ENCODE measurements at places on chromosomes 4 and X.

- no peak for DNase-seq
Measured at GRCh38 chr4:26577066-26577465, 6.8 kb upstream of the TBC1D19 start.

- no peak for DNase-seq
Measured at GRCh38 chr4:89114100-89114499, 2.8 kb downstream of the TIGD2 start.

- no peak for DNase-seq
Measured at GRCh38 chr4:53793096-53793495, 201.8 kb upstream of the LNX1 start.

DNA sequence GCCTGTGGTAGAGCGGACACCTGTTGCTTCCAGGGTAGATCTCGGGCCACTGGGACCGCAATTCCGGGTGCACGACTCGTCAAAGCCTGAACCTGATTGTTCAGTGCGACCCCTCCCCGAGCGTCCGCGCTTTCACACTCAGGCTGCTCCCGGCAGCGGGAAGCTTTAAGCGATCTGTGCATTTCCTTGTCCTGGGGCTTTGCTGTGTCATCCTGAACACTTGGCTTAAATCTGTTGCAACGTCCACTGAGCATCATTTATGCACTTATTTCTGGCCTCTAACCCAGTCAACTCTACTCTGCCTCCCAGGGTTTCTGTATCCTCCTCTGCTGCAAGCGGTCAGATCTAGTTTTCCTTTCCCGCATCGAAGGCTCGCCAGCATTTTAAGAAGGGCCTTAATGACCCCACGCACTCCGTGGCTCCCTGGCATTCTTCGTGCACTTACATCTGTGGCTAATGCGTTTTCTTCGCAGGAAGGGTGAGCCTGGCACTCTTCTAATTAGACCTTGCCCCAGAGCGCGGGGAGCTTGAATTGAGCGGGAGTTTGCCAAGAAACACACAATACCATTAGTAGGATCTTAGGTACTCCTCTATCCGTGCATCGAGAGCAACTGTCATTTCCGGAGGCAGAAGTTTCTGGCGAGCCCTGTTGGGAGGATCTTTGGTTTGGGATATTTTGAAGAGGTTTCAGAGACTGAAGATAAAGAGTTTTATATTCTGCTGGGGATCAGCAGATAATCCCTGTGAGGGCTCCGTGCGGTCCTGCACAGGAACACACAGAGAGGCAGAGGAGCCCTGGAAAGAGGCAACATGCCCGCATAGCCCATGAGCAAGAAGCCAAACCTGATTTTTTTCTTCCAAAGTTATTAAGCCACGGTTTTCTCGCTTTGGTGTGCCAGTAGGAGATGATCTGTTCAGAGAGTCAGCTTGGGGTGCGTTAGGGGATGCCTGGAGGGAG lies 654 bp upstream of the DDIT4L start:
- no peak for DNase-seq

DNA sequence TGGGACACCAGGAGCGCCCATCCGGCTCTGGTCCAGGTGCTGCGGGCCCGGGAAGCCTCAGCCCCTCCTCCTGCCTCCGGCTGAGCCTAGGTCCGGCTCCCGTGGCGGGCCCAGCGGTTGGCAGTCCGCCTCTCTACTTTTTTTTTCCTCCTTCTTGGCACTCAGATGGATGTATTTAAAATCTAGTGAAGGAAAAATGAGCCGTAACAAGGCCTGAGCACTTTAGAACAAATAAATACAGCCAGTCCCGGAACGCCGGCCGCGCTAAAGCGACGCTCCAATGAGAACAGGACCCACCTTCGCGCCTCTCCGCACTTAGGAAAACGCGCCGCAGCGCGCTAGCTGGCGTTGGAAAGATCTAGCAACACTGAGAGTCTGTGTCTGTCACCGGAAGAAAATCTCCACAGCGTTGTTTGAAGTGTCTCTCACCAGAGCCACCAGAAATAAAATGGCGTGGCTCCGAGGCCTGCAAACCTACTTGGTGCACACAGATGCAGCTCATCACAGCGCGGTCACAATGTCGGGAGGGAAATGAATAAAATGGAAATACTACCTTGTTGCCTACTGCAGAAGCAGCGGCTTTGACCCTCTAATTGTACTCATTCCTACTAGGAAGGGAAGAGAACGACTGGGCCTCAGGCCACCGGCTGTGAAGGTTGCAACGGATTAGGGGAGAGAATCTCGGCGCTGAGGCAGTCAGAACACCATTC lies 4.7 kb downstream of the NEUROG2 start:
- no peak for DNase-seq

DNA sequence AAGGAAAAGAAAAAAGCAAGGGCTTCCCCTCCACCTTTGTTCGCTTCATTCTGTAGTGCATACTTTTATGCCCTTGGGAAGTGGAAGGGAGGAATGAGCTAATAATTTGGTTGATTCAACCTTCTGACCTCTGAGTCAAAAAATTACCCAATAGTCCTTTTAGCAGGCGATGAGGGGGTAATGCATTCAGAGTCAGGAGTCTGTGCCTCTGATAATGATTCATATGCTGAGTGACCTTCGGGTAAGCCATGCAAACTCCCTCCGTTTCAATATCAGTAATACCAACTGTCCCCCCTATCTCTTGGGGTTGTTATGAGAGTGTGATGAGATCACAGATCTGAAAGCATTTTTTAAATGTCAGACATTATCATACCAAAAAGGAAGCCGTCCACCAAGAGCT lies 41.6 kb upstream of the ACSL4 start:
- DNase-seq = no peak

GRCh38 chr4:56348576-56348975 lies 38.7 kb downstream of the AASDH start:
- no peak for DNase-seq

GRCh38 chr4:89610236-89610635 lies 226.7 kb downstream of the SNCA start:
- no peak for DNase-seq

DNA sequence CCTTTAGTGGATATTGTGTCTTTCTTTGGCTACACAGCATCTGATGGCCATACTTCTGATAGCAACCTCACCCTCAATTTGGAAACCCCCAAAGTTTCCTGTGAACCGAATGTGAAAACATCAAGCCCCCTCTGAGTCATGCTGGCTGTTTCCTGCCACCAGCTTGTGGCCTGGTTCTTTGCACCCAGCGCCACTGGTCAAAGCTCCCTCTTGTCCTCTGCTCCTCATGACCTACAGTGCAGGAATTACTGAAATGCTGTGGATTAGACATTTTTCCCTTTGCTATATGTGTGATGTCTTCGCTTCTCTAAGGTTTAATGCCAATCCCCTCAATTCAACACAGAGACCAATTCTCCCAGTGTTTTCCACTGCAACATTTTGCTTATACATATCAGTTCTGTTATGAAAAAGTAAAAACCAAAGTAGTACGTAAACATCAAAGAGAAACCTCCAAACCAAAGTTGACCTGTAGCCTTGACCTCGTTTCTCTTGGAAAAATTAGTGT lies 224.0 kb upstream of the TENM3 start:
- no peak for DNase-seq

DNA sequence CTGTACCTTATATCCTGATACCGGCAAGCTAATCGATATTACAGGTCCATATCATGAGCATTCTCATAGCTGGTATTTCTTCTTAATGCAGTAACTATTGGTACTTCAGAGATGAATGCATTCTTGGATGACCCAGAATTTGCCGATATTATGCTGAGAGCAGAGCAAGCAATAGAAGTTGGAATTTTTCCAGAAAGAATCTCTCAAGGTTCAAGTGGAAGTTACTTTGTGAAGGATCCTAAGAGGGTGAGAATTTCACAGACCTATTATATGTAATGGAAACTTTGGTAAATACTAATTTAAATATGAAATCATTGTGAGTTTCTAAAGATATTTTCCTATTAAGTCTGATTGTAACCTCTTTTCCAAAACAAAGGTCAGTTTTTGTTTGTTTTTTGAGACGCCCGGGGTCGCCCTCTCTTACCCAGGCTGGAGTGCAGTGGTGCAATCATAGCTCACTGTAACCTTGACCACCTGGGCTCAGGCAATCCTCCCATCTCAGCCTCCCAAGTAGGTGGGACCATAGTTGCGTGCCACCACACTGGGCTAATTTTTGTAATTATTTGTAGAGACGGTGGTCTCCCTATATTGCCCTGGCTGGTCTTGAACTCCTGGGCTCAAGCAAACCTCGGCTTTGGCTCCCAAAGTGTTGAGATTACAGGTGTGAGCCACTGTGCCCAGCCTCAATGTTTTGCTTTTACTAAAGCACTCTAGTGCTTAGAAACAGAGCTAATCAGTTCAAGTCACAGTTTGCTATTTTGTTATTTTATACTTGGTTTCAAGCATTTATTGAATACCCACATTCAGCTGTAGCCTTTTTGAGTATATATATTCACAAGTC lies 18.6 kb downstream of the PI4K2B start:
- DNase-seq = no peak

GRCh38 chr4:8089862-8090261 lies 68.8 kb downstream of the ABLIM2 start:
- no peak for DNase-seq

DNA sequence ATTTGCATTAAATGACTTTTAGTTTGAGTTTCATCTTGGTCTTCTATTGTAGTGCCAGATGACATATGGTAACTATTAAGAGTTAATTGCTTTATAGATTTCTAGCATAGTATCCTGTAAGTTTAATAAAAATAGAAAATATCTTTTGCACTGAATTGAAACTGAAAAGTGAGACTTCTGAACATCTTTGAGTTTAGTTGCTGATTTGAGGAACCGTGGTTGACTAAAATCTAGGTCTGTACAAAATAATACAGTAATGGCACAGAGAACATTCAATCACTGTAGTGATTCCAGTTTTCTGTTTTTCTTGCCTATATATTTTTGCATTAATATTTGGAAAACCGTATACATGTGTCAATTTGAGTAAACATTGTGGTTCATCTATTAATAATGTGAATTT lies 60.7 kb downstream of the SPATA4 start:
- no peak for DNase-seq

DNA sequence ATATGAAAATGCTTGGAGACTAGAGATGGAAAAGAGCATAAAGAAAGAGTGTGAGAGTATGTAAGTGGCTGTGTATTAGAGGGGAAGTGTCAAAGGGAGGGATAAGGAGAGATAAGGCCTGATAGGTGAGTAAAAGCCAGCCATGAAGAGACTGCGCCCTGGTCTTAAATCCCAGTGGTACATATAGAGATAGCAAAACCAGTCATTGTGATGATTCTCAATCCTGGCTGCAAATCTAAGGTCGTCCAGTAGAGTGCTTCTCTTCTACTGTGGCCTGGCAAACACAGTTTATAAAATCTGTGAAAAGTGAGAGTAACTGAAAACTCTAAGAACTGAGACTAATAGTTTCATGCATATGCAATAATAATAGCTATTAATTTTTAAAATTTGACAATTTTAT lies 86.9 kb downstream of the MAB21L2 start:
- DNase-seq = no peak

GRCh38 chr4:2673157-2673556 lies 83.0 kb downstream of the TNIP2 start:
- DNase-seq = no peak

- no peak for DNase-seq
Measured at GRCh38 chrX:137118536-137118935, 84.7 kb upstream of the GPR101 start.

DNA sequence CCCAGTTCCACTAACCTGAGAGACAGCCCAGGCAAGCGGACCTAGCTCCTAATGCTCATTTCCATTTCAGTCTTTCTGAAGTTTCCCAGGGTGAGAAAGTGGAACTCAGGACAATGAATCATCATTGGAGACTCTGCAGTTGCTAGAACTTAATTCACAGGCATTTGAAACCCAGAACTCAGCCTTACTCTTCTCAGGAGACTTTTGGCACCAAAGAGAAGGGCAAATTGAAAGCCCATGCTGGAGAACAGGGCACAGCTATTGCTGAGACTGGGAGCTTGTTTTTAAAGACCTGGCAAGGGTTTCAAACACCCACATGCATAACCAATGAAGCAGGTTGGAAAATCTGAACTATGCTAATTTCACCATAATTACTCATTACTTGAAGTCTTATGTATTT lies 36.0 kb downstream of the BST1 start:
- peak; percentile 63 for DNase-seq

- DNase-seq = no peak
Measured at GRCh38 chrX:8455557-8455956, 9.1 kb upstream of the VCX3B start.

- no peak for DNase-seq
Measured at GRCh38 chr4:137749466-137749865, 217.2 kb upstream of the PCDH18 start.
